ENCODE measurements at places on chromosomes 2 and 18.

DNA sequence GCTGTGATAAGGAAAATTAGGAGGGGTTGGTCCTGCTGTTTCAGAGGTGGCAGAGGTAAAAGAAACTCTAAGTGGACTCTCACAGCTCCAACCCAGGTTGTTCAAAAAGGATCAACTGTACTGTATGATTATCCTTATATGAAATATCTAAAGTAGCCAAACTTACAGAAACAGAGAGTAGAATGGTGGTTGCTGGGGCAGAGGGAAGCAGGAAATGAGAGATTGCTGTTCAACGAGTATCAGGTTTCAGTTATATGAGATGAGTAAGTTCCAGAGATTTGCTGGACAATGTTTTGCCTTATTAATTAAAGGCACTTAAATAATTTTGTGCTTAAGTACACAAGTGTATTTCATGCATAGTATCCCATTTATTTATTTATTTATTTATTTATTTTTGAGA is 972.0 kb upstream of the LRRTM1 start:
- DNase-seq = no peak

GRCh38 chr2:128521482-128521881 is 202.8 kb upstream of the HS6ST1 start:
- no peak for DNase-seq

- DNase-seq = no peak
These were observed 115.7 kb upstream of the MMADHC start for GRCh38 chr2:149703281-149703680.

DNA sequence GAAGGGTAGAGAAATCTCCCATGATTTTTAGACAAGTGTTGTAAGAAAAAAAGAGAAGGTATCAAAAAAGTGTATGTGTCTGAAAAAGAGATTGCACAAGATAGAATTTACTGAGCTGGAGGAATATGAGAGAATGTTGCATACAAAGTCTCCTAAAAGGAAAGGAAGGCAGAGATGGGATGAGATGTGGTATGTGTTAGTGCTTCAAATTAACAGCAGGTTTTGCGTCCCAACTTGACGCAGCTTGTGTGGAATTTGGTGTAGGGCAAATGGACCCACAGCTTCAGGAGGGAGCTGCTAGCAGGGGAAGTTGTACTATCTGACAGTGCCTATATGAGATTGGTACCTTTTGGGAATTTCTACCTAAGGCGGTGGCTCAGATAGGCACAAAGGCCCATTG is 9.0 kb upstream of the RASGRP3 start:
- no peak for DNase-seq

- DNase-seq = no peak
These were observed 110.8 kb downstream of the ZNF516 start for GRCh38 chr18:76384114-76384790.

- no peak for DNase-seq
These were observed 437.6 kb downstream of the ZEB2 start for GRCh38 chr2:144082327-144082726.

GRCh38 chr18:616380-616995 is 19.7 kb downstream of the CLUL1 start:
- no peak for DNase-seq

DNA sequence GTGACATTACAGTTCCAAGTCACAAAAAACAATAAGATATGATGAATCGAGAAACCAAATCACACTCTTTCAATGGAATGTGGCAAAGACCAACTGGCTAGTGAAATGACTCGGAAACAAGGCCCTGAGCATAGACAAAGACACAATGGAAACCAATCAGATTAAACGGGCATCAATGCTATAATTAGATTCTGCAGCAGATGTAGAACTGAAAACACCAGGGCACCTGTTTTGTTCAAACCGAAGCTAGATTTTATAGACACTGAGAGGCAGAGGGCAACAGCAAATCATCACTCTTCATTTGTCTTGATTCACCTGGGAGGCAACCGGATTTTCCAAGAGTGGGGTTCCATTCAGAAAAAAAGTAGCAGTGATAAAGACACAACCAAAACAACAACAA is 92.8 kb upstream of the BARD1 start:
- DNase-seq = no peak

GRCh38 chr2:234957834-234958135 is 6.0 kb downstream of the SH3BP4 start:
- DNase-seq = no peak

GRCh38 chr2:64639691-64640090 is 14.0 kb downstream of the SERTAD2 start:
- no peak for DNase-seq

DNA sequence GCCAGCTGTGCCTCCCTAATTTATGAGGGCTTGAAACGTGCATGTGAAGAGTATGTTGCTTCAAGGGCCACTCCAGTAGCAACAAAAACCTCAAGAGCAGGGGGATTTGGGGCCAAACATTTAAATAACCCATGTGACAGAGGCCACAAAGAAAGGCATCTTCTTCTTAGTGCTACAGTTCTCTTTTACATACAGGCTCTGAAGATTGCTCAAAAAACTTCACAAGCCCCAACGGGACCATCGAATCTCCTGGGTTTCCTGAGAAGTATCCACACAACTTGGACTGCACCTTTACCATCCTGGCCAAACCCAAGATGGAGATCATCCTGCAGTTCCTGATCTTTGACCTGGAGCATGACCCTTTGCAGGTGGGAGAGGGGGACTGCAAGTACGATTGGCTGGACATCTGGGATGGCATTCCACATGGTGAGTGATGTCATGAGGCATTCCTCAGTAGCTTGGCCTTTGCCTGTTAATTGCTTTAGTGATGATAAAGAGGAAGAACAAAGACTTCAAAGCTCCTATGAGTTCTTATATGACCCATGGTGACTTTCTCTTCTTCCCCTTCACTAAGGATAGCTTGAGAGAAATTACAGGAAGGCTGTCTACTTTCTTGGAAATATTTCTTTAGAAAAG is 40.1 kb downstream of the NRP2 start:
- no peak for DNase-seq

DNA sequence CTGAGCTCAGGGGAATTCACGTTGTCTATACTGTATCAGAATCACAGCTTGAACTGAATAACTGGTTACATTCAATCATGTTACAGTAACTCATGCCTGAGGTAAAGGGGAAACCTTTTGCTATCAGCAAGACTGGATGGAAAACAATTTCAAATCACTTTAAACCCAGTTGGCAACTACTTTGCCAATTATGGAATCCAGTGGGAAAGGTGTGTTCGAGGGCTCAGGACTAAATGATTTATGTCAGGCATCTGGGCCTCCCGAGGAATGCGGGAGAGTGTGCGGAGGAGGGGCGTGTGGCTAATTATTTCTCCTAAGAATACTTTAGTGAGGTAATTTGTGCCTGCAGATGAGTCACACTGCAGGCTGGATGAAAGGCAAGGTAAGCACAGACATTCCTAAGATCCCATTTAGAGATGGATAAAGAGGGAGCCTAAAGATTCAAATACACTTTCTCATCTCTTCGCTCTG is 100.1 kb downstream of the HRH4 start:
- DNase-seq = no peak

GRCh38 chr2:25822190-25823117 is 55.8 kb downstream of the ASXL2 start:
- peak; percentile 59 for DNase-seq

- DNase-seq = no peak
These were observed 54.7 kb downstream of the CABLES1 start for GRCh38 chr18:23189768-23190661.

DNA sequence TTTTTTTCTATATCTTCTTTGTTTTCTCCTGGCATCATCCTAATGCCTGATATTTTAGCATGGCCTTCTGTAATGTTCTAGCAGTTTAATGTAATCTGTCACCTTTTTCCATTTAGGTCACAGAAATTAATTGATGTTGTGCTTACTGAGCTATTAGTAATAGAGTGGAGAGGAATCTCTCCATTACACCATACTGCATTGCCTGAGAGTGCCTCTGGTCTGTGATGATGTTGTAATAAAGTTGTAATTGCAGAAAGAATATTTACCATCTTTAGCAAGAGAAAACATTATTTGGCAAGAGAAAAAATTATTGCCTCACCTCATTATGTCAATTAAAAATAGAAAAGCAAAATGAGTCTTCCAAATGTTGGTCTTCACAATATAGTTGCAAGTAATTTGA is 213.2 kb downstream of the KCNJ3 start:
- no peak for DNase-seq

DNA sequence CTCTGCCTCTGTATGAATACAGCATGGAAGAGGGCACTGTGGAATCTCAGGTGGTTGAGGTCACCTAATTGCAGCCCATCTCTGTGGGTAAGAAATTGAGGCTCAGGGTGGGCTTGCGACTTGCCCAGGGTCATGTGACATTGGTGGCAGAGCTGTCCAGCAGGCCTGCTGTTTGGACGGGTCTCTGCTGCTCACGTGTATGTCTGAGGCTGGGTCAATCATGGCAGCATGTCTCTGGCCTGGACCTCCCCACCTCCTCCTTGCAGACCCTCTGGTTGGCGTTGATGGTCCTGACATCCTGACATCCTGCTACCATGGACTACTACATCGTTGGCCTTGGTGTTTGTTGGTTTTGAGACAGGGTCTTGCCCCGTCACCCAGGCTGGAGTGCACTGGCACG is 64.3 kb upstream of the HPCAL1 start:
- no peak for DNase-seq

- no peak for DNase-seq
These were observed 98.3 kb downstream of the NAB1 start for GRCh38 chr2:190746971-190747761.

DNA sequence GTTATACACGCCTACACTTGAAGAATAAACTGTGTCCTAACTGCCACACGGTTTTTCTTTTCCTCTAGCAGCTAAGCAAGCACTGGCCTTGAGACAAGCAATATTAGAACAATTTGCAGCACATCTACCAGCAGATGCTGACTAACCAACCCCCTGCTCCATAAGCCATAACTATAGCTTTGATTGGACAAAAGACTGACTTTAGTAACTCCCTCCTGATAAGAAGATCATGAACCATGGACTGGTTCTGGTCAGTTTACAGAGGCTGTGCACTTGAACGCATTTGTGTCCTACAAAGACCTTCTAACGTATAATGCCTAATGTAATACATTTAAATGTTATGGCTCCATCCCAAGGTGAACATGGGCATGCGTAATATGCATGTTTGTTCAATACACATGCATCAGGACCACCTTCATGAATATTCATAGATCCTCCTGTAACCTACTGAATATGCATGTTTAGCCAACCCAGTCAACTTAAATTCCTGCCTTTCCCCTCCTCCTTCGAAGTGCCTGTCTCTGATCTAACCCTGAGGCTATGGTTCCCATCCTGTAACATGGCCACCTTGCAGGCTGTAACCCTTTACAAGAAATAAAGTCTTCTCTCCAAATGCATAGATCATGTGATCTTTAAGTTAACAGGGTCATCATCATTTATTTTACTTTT is 26.5 kb downstream of the SLC4A5 start:
- DNase-seq = no peak

DNA sequence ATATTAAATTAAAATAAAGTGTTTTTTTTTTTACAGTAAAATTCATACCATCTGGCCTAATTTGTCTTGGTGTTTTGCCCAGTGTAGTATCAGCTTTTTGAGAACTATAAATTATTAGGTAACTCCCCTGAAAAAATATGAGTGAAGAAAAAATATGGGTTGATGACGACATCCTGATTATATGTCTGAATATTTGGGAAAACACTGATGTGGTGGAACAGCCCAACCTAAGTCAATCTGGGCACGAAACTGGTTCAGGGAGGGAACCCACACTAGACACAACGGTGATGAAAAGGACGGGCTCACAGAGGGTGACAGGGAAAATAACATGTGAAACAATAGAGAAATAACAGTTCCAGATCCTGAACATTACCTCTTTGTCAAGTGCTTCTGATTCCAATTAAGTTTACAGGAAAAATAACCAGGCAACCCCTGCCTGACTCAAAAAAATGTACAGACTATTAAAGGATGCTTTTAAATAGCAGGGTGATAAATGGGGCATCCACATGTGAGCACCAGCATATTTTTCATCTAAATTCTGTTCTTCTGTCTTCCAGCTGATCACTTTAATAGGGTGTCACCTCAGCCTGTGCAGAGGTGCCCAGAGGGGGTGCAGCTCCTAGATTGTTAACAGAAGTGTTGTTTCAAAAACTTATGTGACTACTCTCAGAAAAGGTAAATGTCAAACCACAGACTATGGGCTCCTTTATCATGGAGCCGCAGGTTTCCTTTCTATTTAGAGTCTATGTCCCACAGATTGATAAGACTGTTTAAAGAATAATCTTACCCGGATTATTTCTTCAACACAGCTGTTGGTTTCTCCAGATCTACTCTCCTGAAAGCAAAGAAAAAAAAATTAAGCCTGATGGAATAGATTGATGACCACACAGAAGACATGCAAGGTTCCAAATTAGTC is 305.4 kb downstream of the AFF3 start:
- DNase-seq = no peak

GRCh38 chr2:155215037-155215707 is 516.7 kb downstream of the KCNJ3 start:
- no peak for DNase-seq

DNA sequence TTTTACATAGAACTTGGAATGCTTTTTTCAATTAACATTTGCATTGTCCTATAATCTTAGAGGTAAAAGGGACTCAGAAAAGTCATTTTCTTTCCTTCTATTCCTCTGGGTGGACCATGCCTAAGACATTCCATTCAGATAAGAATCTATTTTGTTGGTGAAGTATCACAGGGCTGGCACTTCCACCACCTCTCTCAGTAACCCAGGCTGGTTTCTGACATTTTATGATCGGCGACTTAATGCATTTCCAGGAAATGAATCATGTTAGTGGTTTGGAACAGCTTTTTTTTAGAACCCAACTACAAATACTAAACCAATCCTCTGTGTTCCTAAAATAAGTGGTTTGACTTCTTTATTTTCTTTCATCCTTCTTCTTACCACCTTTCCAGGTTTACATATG is 27.0 kb downstream of the GAD1 start:
- DNase-seq = no peak

- DNase-seq = no peak
These were observed 128.0 kb downstream of the ZNF407 start for GRCh38 chr18:74725690-74726089.

DNA sequence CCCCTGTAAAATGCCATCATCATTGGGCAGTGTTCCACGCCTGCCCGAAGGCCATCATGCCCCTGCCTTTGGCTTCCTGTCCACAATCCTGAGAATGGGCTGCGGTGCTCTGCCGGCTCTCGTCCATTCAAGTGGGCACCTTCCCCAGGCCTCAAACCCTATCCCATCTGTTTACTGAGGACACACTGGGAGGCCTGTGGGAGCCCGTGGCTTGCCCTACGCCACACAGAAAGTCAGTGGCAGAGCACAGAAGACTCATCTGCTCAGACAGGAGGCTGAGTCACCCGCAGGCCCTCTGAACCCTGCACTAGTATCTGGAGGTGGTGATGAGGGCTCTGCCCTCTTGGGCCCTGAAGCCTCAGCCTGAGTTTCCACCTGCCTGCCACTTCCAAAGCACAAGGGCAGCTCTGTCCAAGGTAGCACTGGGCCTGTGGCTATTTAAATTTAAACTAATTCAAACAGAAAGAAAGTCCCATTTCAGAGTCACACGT is 19.1 kb upstream of the ANKRD53 start:
- no peak for DNase-seq

DNA sequence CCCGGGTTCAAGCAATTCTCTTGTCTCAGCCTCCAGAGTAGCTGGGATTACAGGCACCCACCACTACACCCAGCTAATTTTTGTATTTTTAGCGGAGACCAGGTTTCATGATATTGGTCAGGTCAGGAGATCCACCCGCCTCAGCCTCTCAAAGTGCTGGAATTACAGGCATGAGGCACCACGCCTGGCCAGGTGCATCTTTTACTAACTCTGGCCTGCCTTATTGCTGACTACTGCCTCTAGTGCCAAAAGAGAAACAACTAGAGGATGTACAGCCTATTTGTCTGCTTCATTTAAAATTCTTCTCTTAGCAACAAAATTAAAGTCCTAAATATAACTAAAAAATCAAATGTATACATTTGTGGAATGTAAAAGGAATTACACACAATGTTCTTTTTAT is 115.4 kb downstream of the BMPR2 start:
- no peak for DNase-seq

All from stimulated activated CD4-positive, alpha-beta T cell treated with anti-CD3 and anti-CD28 coated beads, Interleukin-15, amount 100 ng/mL, for 48 hours (primary cell).